Cardiac fibroblast (primary cell): ENCODE measurements at places on chromosomes 11 and 22.

DNA sequence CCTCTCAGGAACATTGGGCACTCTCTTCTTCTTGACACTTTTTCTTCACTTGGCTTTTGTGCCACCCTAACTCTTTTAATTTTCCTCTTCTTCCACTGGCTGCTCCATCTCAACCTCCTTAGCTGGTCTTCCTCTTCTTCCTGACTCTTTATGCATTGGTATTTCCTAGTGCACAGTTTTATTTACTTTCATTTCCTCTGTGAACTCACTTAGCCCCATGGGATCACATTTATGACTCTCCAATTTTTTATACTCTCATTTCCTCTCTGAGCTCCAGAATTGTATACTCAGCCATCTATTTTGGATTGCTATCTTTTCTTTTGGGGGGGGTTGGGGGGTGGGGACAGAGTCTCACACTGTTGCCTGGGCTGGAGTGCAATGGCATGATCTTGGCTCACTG is 38.5 kb upstream of the LARGE1 start:
- no peak for DNase-seq

- peak; percentile 67 for DNase-seq
These were observed 5.6 kb upstream of the SYT8 start for GRCh38 chr11:1829039-1829820.

DNA sequence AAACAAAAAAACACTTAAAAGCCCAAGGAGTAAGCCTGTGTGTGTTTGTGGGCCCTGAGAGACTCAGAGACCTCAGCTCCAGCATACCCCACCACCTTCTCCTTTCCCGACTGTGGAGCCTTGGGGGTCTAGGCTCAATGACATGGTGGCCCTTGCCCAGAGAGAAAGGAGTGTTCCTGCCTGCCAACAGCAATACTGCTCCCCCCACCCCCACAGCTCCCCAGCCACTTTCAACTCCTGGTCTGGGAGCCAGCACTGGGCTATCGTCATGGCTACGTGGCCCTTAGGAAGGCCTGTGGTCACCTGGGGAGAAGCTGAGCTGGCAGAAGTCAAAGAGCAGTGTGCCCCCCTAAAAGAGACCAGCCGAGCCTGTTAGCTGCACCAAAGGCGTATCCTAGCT is 2.6 kb downstream of the PPP1R14B start:
- no peak for DNase-seq

DNA sequence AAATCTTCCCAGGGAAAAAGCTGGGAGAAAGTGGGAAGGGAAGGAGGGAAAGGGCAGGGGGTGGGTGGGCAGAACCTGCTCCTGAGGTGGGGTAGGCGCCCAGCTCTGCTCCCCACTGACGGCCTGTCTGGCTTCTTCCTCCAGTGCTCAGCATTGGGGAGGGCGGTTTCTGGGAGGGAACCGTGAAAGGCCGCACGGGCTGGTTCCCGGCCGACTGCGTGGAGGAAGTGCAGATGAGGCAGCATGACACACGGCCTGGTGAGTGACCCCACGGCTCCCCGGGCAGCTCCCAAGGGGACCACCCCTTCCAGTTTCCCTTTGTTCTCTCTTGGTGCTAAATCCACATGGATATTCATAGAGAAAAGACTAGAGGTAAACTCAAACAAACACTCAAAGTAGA is 25.9 kb downstream of the SHANK3 start:
- DNase-seq, result peak; percentile 40

DNA sequence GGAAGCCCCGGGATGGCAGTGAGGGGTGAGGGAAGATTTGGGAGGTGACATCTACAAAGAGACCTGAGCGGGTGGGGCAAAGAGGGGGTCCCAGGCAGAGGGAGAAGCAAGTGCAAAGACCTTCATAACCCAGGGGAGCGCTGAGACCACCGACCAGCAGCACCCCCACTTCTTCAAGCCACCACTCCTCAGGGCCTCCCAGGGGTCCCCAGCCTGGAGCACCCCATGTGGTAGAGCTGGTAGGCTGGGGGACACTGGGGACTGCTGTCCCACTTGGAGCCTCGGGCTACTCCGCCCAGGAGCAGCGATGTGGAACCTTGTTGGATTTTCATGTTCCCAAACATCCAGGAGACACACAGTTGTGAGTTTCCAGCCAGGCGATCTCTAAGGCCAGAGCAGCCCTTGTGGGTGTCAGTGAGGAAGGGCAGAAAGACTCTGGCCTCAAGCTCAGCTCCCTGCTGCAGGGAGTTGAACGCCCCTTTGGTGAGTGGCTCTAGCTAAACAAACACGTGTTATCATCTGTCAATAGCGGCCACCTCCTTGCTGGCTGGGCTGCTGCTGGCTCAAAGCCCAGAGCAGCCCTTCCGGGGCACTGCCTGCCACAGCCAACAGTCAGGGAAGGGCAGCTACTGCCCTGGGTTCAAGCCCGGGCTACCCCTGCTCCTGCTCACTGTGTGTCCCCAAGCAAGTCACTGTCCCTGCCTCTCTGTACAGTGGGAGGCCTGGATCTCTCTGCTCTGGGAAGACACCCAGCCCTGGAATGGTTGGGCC is 25.7 kb upstream of the CHKA start:
- DNase-seq, result peak; percentile 61

DNA sequence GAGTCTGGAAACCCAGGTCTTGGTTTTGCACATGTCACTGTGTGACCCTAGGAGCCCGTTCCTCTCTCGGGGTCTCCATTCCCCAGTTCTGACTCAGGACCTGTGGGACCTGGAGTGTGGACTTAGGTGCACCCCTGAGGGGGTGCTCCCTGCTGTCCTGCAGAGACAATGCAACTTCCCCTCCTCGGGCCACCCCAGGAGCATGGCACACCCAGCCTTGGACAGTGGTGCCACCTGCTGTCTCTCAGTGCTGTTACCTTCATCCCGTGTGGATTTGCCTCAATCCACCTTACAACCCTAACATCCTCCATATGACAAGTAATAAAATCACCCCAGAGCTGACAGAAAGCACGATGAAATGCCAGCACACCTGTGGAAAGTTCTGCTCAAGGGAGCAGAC is 27.5 kb upstream of the CRYBB3 start:
- DNase-seq, result peak; percentile 17

GRCh38 chr22:47658182-47658581 is 895.7 kb downstream of the TBC1D22A start:
- DNase-seq, result no peak

DNA sequence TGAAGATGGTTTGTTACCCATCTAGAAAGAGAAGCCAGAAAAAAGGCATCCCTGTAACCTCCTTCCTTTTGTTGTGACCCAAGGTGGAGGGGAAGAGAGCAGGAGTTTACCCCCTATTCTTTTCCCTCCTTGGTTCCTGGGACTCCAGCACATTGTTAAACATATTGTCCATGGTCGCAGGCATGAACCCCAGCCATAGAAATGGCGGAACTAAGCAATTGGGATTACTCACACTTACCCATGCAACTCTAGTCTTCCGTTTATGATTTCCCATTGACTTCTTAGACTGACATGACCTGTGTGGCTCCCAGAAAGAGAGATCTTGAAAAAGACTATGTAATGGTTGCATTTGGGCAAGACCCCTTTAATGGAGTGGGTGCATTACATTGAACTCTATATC is 45.4 kb downstream of the OR4C46 start:
- DNase-seq, result no peak

GRCh38 chr11:133053124-133053776 is 479.1 kb downstream of the OPCML start:
- no peak for DNase-seq

- DNase-seq, result no peak
These were observed 89.3 kb downstream of the BCR start for GRCh38 chr22:23269441-23270211.

GRCh38 chr22:30282616-30283046 is 6.7 kb downstream of the CASTOR1 start:
- no peak for DNase-seq

DNA sequence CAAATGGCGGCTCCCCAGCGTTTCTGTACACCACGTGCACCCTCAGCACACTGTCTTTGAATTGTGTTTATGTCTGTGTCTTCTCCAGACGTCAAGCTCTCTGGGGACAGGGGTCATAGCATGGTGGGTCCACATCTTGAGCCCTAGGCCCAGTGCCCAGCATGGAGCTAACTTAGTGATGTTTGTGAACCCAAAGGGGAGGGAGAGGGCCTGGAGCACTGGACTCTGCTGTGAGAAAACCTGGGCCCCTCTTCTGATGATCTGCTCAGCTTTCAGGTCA is 4.3 kb downstream of the MRGPRG start:
- no peak for DNase-seq

DNA sequence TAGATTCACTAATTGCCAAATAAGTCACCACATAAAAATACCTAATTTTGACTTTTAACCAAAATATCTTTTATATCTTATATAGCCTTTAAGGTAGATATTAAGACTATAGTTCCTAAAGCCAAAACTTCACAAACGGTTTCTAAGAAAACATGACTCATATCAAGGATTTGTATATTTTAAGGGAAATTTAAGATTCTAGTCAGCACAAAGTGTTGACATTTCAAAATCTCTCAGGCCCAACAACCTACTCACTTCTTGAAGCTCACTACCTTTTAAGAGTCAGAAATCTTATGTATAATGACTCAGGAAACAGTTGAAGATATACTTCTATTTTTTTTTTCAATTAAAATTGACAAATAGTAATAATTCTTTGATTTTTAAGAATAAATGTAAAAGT is 221.9 kb downstream of the SBF2 start:
- DNase-seq, result peak; percentile 65

- DNase-seq, result peak; percentile 17
These were observed 524 bp downstream of the MTMR2 start for GRCh38 chr11:95923439-95923727.

- DNase-seq, result no peak
These were observed 273.2 kb upstream of the KIRREL3 start for GRCh38 chr11:127273593-127274327.

GRCh38 chr22:47377926-47378560 is 615.6 kb downstream of the TBC1D22A start:
- no peak for DNase-seq

- DNase-seq, result peak; percentile 44
These were observed 7.8 kb upstream of the BCL9L start for GRCh38 chr11:118933486-118933885.

DNA sequence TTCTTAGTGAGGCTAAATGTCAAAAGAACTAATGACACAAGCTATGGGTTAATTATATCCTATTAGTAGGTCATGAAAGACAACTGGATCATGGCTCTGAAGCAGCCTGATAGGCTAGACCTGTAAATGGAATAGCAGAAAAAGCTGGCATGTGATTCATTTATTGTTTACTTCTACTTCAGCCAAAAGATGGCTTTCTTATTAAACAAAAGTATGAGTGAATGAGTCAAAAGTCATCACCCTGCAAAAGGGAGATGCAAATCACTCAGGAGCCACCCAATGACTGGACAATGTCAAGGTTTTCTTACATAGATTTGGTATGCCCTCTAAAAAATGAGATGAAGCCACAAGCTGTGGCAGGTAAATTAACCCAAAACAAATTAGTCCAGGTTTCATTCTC is 138.0 kb downstream of the TRPC6 start:
- DNase-seq, result peak; percentile 40

GRCh38 chr11:102447193-102447592 is 5.4 kb downstream of the TMEM123 start:
- DNase-seq, result no peak

DNA sequence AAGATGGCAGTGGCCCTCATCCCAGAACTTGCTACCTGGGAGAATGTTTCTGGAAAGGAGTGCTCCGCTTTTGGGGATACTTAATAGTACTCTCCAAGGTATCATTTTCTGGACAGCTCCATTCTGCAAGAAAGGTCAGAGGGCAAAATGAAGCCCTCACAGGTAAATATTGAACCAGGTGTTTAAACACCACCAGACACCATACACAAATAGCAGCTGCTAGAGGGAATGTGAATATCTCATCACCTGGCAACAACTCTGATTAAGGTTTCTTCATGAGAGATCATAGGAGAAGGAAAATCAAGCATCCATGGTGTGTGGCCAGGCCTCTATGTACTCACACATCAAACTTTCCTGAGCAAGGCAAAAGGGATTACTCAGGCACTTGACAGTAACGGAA is 226.1 kb upstream of the FAT3 start:
- no peak for DNase-seq

GRCh38 chr11:86784241-86784681 is 16.1 kb upstream of the PRSS23 start:
- DNase-seq, result no peak

DNA sequence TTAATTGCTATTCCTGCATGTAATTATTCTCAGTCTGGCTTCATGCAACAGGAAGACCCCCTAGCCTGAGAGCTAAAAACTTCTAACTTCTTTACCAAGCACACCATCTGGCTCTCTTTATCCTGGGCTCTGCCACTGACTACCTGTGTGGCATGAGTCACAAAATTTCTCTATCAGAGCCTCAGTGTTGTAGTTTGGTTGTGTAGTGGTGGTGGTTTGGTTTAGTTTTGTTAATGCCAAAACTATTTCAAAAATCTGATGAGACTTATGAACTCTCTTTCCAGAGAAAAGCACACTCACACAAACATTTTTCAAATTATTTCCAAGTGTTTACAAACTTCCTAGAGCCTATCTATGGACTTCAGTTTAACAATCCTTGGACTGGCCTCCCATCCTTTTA is 7.5 kb upstream of the IL17RA start:
- peak; percentile 33 for DNase-seq

DNA sequence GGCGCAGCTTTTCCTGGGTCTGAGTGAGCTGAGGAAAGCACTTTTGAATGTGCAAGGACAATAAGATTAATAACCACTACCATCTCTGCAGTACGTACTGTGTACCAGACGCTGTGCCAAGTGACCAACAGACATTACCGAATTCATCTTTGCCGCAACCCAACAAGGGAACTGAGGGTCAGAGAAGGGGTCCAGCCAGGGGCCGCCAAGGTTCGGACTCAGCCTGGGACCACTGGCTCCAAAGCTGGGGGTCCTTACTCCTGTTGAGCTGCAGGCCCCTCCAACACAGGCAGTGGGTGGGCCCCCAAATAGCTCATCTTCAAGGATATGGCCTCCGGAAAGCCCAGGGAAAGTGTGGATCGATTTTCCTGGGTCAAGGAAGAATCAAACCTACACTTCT is 55.0 kb upstream of the EMID1 start:
- no peak for DNase-seq

- peak; percentile 59 for DNase-seq
These were observed 6.4 kb upstream of the ARFGAP3 start for GRCh38 chr22:42863349-42863961.

- no peak for DNase-seq
These were observed 57.0 kb downstream of the BRD1 start for GRCh38 chr22:49770547-49771265.

- no peak for DNase-seq
These were observed 691 bp downstream of the CEP295 start for GRCh38 chr11:93662175-93662570.

DNA sequence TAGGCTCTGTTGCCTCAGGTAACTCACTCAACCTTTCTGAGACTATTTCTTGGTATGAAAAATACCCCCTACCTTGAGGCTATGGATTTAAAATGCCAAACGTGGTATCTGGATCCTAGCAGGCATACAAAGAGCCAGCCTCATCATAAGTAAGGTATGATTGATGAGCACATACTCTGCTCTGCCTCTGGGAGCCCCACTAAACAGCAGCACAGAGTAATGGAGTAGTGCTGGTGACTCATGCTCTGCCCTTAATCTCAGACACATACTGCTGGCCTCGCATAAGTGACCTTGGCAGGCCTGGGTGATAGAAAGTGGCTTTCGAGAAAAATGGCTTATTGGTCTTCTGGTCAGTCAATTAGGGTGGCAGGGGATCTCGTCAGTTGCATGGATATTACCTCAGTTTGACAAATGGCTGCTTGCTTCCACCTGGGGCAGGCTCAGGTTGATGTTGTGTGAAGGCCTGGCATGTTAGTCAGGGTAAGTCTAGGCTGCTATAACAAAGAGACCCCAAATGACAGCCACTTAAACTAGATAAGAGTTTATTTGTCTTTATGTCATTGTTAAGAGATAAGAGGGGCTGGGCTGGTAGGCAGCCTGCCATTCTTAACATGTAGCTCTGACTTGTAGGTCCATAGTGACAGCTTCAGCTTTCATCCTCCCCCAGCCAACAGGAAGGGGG is 15.2 kb upstream of the SLC6A5 start:
- DNase-seq, result peak; percentile 10
